ENCODE measurements at places on chromosomes 5 and 9.

DNA sequence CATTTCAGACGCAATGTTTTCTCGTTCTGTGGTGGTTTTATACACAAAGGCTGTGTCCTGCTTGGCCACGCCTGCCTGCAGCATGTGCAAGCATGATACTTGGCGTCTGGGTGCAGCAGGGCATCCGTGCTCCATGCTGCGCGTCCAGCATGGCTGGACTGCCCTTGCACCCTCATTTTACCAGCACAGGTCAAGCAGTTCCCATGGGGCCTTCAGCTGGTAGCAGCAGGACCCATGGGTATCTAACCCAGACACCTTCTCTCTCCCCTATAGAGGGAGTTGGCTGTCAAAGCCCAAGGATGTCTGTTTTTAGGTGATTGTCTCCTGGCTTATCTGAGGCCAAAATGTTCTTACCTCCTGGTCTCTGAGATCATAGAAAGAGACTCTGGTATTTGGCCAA, 158.3 kb upstream of the PITX1 start:
- no peak for DNase-seq

- no peak for DNase-seq
Observed at GRCh38 chr5:39469176-39469575, 44.4 kb upstream of the DAB2 start.

DNA sequence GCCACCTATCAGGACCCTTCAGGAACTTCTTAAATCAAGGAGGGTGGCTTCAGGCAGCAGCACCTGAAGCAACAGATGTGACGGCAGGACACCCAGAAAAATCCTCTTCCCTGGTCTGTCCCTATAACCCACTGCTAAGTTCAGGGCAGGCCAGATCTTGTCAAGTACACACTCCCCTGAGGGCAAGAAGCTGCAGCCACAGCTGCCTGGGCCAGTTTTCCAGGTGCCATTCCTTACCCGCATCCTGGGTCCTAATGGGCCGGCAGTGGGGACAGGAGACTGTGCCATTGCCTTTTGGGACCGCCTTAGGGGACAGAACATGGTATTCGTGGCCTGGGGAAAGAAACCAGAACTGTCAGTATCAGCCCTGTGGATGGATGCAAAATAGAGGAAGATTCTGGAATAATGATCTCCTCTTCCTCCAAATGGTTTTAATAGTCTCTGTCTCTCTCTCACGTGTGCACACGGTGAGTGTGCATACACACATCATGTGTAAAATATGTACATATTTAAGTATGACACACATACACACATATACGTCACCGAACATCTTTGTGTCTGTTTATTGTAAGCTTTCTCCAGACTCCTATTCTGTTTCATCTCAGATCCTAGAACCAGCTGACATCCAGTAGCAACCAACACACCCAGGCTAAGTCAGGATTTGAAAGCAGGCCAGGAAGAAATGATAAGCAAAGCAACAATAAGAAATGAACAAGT, 14.0 kb downstream of the ORM2 start:
- peak; percentile 66 for DNase-seq

- DNase-seq = no peak
Observed at GRCh38 chr9:78502566-78502965, 205.6 kb downstream of the PSAT1 start.

- DNase-seq = peak; percentile 12
Observed at GRCh38 chr5:143006501-143006900, 236.3 kb downstream of the ARHGAP26 start.

DNA sequence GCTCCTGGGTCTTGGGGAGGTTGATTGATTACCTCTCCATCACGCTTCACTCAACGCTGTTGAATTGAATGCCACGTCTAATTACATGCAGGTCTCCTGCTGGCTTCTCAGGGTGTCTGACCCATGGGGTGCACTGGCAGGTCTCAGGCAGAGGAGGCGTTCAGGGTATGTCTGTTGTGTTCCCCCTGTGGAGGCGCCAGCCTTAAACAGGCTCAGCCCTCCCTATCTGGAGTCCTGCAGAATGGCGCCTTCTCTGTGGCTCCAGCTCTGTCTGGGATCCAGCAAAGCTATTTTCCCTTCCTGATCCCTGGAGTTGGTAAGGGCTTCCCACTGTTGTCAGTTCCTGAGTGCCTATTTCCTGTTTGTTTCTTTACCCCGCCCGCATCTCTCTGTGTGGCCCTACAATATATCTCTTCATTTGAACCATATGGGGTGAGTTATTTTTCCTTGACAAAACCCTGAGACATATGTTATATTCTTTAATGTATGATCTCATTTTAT, 150.0 kb downstream of the NTRK2 start:
- no peak for DNase-seq

DNA sequence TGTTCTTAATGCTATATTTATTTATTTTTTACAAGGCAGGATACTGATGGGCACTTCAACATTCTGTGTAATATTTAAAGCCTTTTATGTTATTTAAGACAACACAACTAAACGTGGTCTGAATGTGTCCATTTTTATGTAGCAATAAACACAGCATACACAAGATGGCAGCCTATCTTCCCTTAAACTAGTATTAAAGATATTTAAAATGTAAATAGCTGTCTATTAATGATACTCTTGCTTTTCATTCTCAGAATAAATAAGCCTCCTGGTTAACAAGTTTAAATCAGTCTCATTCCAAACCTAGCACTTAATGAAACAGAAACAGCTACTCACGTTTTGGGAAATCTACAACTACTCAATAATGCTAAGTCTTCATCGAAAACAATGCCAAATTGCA, 315.7 kb downstream of the MCTP1 start:
- peak; percentile 23 for DNase-seq

GRCh38 chr5:150783422-150783928, 4.9 kb downstream of the SMIM3 start:
- DNase-seq = peak; percentile 97

GRCh38 chr9:125756518-125756917, 9.3 kb downstream of the PBX3 start:
- no peak for DNase-seq

GRCh38 chr5:118069452-118069851, 918.9 kb downstream of the DTWD2 start:
- no peak for DNase-seq

DNA sequence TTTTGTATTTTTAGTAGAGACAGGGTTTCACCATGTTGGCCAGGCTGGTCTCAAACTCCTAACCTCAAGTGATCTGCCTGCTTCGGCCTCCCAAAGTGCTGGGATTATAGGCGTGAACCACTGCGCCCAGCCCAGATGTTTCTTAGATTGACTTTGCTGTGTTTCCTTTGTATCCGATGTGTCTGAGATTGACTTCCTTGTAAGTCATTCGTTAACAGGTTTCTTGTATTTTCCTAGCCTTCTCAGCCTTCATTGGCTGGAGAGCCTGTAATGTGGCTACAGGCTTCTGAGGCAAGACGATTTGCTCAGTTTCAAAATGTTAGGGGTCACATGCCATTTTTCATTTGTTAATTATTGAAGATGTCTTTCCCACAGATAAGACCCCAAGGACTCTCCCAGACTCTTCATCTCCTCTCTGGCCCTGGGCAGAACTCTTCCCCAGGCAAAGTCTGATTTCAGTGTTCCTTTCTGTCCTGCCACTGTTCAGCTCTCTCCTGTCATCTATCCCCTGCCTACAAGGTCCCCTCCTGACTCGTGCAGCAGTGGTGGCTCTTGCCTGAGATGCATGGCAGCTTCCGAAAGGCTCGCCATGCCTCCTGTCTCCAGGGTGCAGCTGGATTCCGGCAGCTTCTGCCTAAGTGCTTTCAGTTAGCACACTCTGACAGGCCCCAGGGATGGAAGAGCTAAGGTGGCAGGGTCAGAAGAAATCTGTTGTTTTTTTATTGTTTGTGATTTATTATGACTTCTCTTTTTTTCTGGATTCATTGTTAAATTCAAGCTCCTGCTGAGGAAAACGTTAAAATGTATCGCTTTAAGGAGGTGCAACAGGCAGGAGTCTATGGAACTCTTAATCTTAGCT, 206.4 kb downstream of the AOPEP start:
- DNase-seq = no peak

- no peak for DNase-seq
Observed at GRCh38 chr5:98604721-98605425, 168.6 kb upstream of the RGMB start.

DNA sequence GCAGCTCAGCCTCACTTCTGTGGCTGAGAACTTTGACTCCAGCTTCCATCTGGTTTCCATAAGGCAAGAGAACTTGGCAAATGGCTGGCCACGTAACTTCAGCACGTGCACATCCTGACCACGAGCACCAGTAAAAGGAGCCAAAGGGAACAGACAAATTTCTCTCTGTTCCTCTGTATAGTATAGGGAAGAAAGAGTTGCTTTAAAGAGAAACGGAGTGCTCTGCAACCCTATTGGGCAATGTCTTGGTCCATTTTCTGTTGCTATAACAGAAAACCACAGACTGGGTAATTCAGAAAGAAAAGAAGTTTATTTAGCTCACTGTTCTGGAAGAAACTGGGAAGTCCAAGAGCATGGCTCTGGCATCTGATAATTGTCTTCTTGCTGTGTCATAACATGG, 558.7 kb downstream of the ACTL7B start:
- peak; percentile 83 for DNase-seq

- peak; percentile 85 for DNase-seq
Observed at GRCh38 chr5:96143450-96143849, 181.8 kb upstream of the ELL2 start.

DNA sequence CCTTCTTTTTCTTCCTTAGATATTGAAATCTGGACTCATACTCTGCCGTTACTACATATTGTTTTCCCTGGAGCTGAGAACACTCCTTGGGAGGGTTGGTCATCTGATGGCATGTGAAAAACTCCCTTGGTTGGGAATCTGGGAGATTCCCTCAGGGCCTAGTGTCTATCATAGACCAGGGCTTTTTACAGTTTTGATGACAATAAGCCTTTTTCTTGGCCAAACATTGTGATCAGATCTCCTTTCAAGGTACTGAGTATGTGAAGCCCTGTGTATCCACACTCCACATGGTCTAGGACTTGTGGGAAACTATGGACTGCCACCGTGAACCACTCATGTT, 32.9 kb downstream of the TMEM252 start:
- DNase-seq = no peak

GRCh38 chr5:167296661-167297060, 994.8 kb upstream of the WWC1 start:
- DNase-seq = no peak

GRCh38 chr9:78666818-78667414, 370.0 kb downstream of the PSAT1 start:
- no peak for DNase-seq

GRCh38 chr5:72488756-72489155, 18.5 kb downstream of the ZNF366 start:
- DNase-seq = no peak

DNA sequence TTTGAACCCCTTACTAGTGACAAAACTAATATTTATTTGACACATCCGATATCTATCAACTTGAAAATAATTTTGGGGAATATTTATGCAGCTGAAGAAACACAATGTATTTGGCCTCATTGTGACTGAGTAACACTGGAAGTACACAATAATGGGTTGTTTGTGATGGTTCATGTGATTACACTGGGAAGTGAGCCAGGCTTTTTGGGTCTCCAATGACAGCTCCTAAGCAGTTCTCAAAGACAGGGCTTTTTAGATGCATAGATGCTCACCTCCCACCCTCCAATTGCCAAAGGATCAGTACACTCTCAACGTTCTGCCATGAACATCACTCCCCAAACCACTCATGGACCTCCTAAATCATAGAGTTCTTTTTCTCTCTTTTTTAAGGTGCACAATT, 170.0 kb downstream of the SLC24A2 start:
- no peak for DNase-seq

- peak; percentile 7 for DNase-seq
Observed at GRCh38 chr9:117771136-117771535, 66.9 kb downstream of the TLR4 start.

- no peak for DNase-seq
Observed at GRCh38 chr5:133942614-133943474, 25.6 kb downstream of the C5orf15 start.
